Brain (organoid and tissue), 16 donors: ENCODE measurements at places on chromosomes 13 and 19. TPM values are rescaled to one million over a fixed set of nuclear protein-coding genes. Genes with fewer than 3 reads are reported as not detected.

DNA sequence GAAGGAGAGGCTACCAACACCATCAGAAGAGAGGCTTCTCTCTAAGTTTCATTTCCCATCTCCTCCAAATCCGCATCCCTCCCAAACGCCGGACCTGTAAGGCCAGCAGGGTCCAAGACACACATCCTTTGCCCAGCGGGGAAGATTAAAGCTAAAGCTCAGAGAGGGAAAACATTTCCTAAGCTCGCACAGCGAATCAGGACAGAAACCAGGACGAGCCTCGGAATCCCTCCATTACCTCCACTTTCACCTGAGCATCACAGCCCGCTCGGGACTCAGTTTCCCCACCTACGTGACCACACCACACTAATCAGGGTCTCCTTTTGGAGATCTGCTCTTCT, 711 bp upstream of the FOSB start:
- no peak for DNase-seq

DNA sequence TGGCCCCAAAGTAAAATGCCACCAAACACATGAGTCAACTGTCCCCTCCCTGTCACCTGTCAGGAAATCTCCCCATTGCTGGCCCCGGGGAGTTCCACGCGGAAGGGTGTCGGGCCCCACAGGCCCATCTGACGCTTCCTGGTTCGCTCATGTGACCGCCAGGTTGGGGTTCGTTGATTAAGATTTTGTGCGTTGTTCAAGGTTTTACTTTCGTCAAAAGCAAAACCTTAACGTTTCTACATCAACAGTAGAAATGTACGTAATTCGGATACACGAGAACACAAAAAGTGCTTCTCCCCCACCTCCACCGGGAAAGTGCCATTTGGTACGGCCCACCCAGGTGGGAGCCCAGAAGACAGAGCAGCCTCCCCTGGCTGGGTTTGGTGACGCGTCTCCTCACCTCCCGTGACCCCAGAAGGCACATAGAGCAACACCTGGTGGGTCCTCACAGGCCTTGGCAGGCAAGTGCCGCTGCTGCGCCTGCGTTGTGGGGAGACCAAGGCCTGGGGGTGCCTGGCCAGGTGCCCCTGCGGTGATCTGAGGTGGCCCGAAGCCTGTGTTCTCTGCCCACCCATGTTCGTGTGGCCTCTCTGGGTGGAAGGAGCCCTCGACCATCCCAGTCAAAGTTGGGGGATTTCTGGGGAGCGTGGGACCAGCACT, 161.6 kb downstream of the KDM4B start:
- DNase-seq, result no peak

- DNase-seq, result no peak
These were observed 550.7 kb downstream of the KCTD12 start for GRCh38 chr13:76335463-76335862.

DNA sequence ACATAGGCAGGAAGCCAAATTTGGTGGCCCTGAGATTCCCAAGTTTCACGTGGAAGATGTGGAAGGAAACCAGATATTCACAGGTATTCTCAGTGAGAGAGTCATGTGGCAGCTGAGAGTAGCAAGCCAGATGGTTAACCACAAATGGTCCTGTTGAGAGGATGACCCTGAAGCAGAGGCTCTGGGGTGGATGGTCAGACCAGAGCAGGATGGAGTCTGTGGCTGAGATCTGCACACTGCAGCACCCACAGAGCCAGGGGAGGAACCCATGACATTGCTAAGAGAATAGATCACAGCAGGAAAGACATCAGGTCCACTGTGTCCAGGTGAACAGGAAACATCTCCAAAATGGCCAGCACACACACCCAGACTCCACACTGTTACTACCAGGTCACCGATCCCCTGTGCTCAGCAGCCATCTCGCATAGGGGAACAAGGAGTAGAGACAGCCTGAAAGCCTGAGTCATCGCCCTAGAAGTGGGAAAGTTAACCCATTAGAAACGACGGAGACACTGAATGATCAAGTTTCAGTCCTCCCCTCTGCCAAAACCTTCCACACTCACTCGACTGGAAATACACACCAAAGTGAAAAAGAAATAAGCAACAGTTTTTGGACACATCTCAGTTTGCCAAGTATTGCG, 160.0 kb downstream of the RBM26 start:
- DNase-seq, result no peak

DNA sequence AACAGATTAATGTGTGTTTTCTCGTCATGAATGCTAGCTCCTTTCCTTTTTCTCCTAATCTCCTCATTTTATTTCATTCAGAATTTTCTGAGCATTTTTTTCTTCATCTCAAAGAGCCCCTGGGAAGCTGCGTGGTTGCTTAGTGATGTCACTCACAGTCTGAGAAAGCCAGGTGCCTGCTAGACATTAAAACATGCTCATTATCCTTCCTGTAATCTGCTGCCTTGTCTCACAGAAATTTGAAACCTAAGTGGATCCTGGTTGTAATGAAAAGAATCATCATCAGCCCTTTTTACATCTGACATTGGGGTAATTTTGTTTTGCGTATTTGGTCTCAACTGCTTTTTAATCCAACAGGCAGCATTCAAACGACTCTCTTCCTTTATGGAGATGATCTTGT, 108.2 kb upstream of the RNF113B start:
- peak; percentile 81 for DNase-seq

DNA sequence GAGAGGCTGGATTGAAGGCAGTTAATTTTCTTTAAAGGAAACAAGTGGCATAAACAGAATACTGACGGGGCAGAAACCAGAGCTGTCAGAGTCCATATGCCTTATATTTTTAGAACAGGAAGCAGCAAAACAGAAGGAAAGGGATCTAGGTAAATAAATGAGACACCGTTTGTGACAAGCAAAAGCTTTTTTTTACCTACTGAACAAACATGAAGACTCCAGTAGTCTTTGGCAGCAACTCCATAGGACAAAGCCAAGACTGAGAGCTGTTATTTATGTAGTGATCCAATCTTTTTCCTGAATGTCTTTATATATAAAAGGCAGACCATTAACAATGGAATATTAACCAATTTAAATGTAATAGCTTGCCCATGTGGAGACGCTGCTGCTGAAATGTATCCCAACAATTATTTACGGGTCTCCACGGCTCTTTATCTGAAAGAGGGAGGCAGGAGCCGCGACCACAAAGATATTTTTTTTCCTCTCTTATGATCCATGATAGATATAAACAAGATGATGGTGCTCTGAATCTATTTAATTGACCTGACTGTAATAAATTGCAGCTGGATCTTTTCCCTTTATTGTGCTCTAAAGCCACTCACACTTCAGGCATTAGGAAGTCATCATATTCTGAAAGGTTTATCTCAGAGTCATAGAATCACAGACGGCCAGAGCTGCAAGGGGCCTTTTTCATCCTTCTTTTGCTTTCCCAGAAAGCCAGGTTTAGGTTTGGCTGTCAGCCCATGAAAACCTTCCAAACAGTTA, 687.8 kb downstream of the EFNB2 start:
- DNase-seq, result peak; percentile 33

DNA sequence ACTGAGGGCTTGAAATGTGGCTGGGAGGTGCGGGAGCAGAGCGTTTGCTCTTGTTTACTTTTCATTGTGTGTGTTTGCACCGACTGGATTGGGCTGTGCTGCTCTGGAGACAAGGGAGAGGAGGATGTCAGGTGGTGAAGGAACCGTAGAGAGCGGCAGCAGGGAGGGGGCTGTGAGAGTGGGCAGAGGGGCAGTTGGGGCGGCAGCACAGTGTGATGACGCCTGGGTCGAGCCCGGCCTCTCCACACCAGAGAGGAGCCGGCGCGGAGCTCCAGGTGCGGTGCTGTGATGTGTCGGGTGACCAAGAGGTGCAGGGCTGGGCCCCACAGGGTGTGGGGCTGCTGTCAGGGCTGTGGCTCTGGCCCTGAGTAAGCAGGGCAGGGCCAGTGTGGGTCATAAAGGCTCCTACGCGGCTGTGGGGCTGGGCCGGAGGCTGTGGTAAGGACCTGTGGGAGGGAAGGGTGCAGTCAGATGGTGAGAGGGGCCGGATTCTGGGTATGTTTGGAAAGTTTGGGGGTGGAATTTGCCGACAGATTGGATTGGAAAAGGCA, 10.5 kb downstream of the NAXD start:
- DNase-seq, result no peak

DNA sequence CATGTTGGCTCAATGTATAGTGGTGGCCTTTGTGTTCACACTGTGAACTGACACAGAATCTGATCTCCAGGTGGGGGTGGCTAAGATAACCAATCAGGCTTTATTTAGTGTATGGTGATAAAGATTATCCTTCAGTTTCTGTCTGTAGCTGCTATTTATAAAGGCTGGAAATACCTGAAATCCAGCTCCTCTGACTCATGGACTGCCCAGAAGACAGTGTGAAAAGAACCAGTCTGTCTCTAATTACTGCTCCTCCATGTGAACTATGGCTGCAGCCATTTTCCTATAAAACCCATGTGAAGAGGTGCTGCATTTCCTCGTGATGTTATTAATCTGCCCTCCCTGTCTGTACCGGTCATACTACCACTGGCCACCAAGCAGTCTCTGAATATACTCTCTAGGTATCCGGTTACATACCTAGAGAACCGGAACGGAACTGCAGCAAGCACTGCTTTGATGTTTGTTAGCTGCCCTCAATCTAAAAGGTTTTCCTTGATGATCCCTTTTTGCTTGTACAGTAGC, 238.0 kb downstream of the LHFPL6 start:
- DNase-seq, result no peak

Gene RNF113B
- not detected for polyA plus RNA-seq

Gene PGLYRP2
- not detected for polyA plus RNA-seq

Gene ZNF570
- polyA plus RNA-seq, result 1.6 TPM

Gene ZNF578
- 3.7 TPM for polyA plus RNA-seq

Gene GJB6
- 15.4 TPM for polyA plus RNA-seq
